ENCODE measurements at places on chromosomes 2 and 18.

GRCh38 chr2:33213648-33214047 is 262.8 kb upstream of the RASGRP3 start:
- DNase-seq = no peak

DNA sequence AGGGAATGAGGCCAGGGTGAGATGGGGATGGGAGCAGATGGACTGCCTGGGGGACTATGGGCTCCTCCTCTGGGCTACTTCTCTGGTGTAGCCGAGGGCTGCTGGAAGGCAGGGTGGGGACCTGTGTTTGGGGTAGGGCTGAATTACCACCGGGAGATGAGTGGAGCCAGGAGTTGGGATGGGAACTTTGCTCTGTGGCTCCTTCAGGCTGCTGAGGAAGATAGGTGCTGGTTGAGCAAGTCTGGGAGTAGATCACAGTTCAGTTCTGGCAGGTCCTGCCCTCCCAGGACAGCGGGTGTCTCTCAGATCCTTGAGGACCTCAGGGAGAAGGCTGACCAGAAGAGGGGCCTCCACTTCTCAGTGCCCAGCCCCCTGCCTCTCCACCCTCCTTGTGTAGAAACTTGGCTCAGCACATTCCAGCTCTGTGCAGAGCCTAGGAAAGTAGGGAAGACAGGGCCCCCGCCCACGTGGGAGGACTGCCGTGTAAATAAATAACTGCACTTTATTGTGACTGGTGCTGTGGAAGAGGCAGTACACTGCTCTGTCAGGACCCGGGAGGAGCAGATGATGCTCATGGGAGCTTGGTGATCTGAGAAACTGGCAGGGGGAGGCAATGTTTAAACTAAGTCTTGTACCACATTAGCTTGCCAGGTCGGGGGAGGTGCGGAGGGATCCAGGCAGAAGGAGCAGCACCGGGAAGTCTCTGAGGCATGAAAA is 15.3 kb downstream of the TET3 start:
- peak; percentile 53 for DNase-seq

DNA sequence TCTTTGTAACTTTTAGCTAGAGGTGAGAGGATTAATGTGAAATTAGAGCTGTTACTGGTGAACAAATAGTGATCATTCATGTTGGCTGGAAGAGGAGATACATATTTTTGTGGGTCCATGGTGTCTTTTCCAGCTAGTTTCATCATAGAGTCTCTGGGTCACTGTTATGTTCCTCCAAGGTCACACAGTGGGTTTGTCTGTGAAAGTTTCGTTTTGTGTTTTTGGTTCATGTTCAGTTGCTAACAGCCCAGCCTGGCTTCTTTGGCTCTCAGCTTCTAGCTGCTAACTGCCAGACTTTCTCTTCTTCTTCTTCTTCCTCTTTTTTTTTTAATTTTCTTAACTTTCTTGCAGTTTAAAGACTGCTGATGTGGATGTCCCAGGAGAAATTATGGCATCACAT is 480.0 kb upstream of the SYT4 start:
- no peak for DNase-seq

DNA sequence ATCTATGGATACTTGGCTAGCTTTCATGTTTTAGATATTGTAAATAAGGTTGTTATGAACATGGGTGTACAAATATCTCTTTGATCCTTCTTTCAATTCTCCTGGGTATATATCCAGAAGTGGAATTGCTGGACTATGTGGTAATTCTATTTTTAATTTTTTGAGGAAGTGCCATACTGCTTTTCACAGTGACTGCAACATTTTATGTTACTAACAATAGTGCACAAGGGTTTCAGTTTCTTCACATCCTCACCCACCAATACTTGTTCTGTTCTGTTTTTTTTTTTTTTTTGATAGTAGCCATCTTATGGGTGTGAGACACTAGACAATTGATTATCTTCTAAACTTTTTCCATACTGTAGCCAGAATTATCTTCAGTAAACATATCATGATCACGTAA is 17.3 kb upstream of the NEUROD1 start:
- DNase-seq = no peak

GRCh38 chr18:26802330-26803200 is 62.9 kb downstream of the AQP4 start:
- DNase-seq = no peak

DNA sequence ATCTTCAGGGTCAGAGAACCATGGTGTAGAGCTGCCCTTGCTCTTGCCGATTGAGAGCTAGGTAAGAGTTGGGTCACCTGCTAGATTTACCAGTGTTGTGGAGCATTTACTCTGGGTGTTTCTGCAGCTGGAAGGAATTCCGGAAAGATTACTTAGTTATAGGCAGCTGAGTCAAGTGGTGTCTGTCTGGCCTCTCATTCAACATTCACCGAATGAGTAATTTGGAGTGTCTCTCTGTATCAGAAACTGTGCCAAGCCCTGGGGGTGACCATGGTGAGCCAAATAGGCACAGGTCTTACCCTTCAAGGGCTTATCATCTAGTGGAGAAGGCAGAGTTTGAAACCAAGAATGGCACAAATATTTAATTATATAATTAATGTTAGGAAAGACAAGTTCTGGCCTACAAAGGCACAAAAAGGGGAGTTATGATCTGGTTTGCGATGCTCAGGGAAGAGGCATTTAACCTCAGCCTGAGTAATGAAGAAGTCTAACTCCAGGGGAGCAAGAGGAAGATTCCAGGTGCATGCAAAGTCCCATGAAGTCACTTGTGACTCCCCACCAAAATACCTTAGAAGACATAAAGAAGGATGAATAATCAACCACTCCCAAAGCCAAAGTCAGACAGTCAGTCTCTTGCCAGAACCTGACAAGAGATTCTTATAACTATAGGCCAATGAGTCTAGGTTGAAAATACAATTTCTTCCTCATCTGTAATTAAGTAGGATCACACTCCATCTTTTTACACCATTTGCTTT is 12.5 kb downstream of the SETBP1 start:
- no peak for DNase-seq

- DNase-seq = peak; percentile 38
Observed at GRCh38 chr2:101119431-101119830, 31.8 kb downstream of the TBC1D8 start.

GRCh38 chr2:134667541-134667940 is 51.3 kb downstream of the TMEM163 start:
- DNase-seq = no peak

DNA sequence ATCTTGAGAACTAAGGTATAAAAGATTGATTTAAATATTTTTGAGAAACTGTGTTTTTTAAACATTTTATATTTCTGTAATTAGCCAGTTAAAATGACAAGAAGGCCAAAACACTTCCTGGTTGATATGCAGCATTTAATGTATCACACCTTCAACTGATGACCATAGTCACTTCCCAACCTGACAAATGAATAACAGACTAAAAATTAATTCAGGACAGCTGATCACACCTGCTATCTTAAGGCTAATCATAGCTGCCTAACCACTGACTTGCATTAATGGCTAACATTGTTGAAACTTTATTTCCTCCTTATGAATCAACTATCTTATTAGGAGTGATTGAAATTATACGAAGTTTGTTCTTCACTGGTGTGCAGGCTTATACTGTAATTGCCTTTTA is 125.8 kb upstream of the MSTN start:
- no peak for DNase-seq

- DNase-seq = no peak
Observed at GRCh38 chr2:233156001-233156400, 95.5 kb upstream of the ATG16L1 start.

DNA sequence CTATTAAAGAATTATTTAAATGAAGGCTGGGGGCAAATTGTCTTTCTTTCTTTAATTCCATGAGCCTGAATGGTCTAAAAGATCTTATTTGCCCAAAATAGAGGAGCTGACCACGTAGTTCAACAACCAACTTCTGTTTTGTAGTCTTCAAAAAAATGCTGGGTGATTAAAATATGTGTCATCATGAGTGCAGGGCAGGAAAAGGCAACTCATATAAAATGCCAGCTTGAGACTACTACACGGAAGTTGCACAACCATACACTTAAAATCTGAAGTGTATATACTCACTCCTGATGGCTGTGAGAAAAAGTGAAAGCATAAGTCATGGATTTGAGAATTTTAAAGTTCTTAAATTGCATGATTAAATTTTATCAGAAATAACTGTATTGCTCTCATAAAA is 210.9 kb downstream of the DYM start:
- peak; percentile 43 for DNase-seq

GRCh38 chr2:204453730-204454167 is 91.5 kb upstream of the PARD3B start:
- no peak for DNase-seq

GRCh38 chr2:241532733-241533601 is 24.6 kb upstream of the STK25 start:
- peak; percentile 2 for DNase-seq

GRCh38 chr2:230924470-230925341 is at the start of gene GPR55:
TSS of gene GPR55 (minus strand) at chr2:230925242. CDS start at chr2:230910962, 14,280 bp downstream.
- no peak for DNase-seq

DNA sequence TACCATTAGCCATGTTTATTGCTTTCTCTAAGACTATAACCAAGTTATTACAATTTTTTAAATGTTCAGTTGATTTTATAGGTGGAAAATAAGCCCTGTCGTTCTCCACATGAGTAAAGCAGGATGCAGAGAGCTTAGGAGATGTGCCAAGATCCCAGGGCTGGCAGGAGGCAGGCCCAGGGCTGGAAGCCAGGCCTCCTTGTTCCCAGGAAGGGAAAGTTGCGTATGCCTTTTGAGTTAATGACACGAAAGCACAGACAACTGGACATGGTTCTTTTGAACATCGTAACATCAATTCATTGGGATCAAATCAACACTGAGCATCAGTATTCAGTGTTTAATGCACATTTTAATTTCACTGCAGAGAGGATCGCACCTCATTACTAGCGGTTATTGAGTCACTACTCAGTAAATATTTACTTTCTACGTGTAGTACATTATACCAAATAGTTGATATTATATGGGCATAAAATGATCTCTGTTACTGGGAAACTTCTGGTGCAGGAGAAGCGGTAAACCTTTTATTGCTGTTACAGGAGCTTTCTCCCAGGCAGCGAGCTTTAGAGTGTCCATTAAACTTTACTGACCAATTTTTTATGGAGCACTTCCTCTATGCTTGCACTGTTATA is 60.0 kb downstream of the RNF144A start:
- DNase-seq = no peak

DNA sequence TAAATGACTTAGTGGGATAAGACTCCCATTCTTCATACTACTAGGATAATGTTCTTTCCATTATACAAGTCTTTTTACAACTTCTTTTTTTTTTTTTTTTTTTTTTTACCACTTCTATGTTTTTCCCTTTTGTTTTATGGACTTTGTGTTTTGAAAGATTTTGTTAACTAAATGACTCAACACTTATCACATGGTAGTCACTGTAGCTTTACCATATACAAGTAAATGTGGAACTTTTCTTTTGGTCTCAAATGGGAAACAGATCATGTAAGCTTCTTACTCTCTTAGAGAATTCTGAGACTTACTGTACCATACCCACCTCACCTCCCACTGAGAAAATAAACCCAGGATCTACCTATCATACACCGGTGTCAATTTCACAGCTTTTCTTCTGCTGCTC is 590.3 kb upstream of the CDH2 start:
- no peak for DNase-seq

DNA sequence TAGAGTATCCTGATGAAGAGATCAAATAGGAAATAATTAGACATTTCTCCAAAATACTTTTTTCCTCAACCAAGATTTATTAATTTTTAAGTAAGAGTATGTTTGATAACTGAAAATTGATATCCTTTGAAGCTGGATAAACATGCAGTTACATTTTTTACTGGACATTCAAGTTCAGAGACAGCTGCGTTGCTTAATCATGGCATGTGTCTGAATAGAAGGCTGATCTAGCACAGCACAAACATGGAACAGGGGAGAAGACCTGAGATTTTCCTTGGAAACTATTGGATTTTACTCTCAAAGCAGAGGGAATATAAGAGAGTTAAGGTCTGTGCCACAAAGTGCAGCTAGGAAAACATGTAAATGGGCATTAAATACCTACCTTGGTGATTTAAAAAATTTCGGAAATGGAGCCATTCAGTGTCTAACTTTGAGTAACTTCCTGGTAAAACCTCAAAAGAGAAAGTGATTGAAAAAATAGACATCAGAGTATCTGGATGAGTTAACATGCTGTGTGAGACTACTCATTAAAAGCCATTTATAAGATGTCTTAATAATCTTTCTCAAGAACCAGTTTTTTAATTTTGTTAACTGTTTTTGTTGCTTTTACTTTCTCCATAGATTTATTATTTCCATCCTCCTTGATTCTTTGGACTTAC is 31.8 kb downstream of the CRIM1 start:
- no peak for DNase-seq

DNA sequence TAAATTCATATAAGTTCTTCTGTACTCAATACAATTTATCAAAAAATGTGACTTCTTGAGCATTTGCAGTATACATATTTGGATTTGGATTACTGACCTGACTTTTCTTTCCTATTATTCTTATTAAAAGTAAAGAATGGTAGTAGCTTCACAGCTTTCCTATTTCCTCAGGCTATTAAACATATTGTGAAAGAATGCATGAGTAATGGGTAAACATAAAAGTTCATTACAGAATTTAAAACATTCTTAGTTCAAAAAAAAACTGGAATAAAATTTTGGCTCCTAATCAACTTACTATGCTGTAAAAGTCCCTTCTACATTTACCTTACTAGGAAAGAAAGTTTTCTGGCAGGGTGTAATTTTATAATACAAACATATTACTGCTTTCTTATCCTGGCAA is 27.3 kb upstream of the C2orf66 start:
- no peak for DNase-seq

GRCh38 chr2:170924969-170925368 is 4.1 kb upstream of the GORASP2 start:
- no peak for DNase-seq

- no peak for DNase-seq
Observed at GRCh38 chr18:50790948-50791347, 28.9 kb downstream of the MRO start.

GRCh38 chr2:99957332-99958133 is 184.9 kb downstream of the AFF3 start:
- no peak for DNase-seq

GRCh38 chr2:214575030-214575429 is 164.2 kb downstream of the VWC2L start:
- DNase-seq = no peak

GRCh38 chr2:205747829-205748386 is 65.6 kb downstream of the NRP2 start:
- no peak for DNase-seq

DNA sequence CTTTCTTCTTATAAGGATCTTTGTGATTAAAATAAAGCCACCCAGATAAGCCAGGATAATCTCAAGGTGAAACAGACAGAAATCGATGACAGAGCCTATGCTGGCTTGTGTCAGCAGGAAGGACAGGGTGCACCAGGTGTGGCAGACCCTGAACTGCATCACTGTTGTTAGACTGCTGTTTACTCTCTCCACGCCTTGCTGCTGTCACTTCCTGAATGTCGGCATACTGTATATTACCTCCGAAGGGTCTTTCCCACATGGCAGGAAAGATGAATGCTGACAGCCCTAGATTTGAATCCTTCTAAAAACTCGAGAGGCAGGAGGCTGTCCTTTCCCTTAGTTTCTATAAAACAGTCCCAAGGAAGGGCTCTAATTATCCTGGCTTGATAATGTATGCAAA is 18.9 kb upstream of the TMEM163 start:
- DNase-seq = no peak
